Activated effector memory CD4-positive, alpha-beta T cell treated with Interleukin-2 at 50 U/mL for 16 hours (primary cell): ENCODE measurements at places on chromosomes 3 and 15.

- DNase-seq = no peak
Observed at GRCh38 chr3:46470831-46471230, 6.1 kb upstream of the LTF start.

DNA sequence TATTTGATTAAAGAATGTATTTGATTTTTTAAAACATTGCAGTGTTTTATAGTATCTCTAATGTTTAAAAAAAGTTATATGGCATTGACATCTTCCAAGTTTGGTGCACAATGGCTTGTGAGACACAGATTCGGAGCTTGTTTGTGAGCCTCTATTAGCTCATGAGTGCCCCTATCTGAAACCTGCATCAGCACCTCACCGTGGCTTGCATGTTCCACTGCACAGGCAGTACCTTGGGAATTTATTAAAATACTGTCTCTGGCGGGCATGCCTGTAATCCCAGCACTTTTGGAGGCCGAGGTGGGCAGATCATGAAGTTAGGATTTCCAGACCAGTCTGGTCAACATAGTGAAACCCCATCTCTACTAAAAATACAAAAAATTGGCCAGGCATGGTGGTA lies 6.8 kb upstream of the RTP2 start:
- DNase-seq = no peak

DNA sequence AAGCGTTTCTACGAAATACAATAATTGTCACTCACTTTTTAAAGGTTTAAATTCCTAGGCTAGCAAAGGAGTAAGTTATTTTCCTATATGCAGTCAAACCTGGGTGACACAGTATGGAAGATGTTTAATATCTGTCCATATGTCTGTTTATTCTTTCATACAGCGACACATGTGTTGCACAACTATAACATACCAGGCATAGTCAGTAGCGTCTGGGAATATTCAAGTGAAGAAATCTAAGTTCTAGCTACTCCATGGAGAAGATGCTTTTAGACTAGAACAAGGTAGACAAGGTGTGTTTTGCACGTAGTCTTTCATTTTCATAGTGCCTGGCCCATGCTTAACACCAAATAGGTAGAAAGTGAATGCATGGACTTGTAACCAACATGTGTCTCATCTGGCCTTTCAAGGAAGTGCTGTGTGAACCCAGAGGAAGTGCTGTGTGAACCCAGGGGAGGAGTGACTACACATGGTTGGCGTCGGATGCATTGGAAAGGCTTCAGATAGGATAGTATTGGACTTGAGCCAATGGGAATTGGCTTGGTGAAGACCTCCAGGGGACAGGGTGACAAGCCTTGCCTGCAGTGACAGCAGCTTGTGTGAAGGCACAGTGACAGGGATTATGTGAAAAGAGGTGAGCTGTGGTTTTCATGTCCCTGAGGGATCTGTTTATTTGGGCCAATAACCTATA lies 267.0 kb downstream of the PTPRG start:
- no peak for DNase-seq

DNA sequence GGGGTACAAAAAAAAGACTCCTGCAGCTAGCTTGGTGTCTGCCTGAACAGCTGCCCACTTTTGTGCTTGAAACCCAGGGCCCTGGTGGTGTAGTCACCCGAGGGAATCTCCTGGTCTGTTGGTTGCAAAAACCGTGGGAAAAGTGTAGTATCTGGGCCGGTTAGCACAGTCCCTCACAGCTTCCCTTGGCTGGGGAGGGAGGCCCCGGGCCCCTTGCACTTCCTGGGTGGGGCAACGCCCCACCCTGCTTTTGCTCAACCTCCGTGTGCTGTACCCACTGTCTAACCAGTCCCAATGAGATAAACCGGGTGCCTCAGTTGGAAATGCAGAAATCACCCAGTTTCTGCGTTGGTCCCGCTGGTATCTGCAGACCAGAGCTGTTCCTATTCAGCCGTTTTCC lies 211.7 kb upstream of the ZPLD1 start:
- no peak for DNase-seq

GRCh38 chr3:73521734-73522336 lies 102.9 kb downstream of the PDZRN3 start:
- no peak for DNase-seq

DNA sequence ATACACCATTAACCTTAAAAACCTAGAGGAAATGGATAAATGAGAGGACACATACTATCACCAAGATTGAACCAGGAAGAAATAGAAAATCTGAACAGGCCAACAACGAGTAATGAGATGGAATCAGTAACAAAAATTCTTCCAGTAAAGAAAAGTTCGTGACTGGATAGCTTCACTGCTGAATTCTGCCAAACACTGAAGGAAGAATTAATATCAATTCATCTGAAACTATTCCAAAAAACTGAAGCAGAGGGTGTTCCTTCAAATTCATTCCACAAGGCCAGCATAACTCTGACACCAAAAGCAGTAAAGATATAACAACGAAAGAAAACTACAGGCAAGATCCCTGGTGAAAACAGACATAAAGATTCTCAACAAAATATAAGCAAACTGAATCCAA lies 195.8 kb upstream of the GPR149 start:
- no peak for DNase-seq

GRCh38 chr3:154942827-154943226 lies 137.3 kb upstream of the MME start:
- DNase-seq = no peak

- DNase-seq = no peak
Observed at GRCh38 chr3:144272680-144273079, 301.1 kb downstream of the DIPK2A start.

DNA sequence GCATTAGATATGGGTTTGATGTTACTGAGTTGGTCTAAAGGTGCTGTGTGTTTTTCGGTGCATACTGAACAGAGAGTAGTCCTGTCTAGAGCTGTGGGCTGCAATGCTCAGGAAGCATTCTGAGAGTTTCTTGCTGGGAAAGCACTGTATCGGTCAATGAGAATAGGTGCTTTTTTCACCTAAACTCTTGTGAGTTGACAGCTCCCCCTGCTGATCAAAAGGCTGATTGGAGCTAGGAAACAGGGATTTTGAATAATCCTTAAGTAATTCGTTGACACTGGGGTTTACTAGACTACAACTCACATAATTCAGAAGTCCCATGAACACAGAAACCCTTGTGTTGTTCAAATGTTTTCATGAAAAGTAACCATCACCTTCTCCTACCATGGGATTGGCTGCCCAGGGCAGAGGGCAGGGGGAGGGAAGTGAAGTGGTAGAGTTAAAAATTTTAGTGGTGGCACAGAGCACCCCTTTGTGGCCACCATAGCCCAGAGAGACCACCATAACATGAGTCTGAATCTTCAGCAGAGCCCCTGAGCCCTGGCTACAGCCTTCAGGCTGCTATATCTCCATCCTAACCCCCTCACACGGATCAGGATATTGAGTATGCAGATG lies 13.0 kb upstream of the MANF start:
- peak; percentile 16 for DNase-seq

- DNase-seq = no peak
Observed at GRCh38 chr15:68217341-68217740, 12.2 kb downstream of the CLN6 start.

- no peak for DNase-seq
Observed at GRCh38 chr15:91876187-91876586, 22.7 kb downstream of the SLCO3A1 start.

DNA sequence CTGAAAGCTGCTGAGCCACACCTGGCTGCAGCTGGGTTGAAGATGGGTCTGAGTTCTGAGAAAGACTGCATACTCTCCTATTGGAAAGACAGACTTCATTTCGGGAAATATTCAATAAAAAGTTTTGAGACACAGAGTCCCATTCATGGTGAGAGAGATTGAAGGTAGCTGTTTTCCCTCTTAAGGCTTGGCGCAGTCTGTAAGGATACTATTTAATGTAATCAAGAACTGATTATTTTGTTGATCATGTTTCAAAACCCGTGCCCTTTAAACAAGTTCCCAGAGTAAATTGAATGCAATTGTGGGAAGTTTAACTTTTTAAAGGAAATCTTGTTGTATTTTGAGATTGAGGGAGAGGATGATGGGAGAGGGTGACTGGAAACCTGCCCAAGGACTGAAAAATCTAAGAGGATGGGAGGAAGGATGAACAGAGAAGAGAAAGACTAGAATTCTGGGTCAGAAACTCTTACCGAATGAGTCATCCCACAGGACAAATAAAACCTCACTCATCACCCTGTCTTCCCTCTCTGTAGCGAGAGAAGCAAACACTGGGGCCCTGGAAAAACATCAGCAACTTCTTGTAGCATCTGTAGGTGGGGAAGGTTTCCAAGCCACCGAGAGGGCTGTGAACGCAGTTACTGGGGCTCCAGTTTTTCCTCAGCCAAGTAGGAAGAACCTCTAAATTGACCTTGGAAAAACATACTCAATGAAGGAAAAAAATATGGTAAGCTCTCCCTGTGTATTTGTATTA lies 193.2 kb upstream of the TPRG1 start:
- DNase-seq = no peak
